ENCODE measurements at places on chromosomes 13 and 19. TPM values are rescaled to one million over a fixed set of nuclear protein-coding genes. Genes with fewer than 3 reads are reported as not detected.

Gene MEIOSIN
- not detected for total RNA-seq

Gene RABAC1
- total RNA-seq = 77.9 TPM

Gene ZNF30
- 9.7 TPM for total RNA-seq

Gene F2RL3
- not detected for total RNA-seq

Gene PCDH9
- total RNA-seq = 126 TPM

Gene FGF21
- not detected for total RNA-seq

Gene DZIP1
- total RNA-seq = 67.3 TPM

Gene SLC27A5
- total RNA-seq = 7.5 TPM

Gene COL4A2
- 71.1 TPM for total RNA-seq

Gene ELSPBP1
- not detected for total RNA-seq

Gene ACP7
- total RNA-seq = not detected
